ENCODE measurements at places on chromosomes 3 and 15.

- DNase-seq = no peak
Measured at GRCh38 chr3:51717446-51717845, 10.6 kb downstream of the GRM2 start.

DNA sequence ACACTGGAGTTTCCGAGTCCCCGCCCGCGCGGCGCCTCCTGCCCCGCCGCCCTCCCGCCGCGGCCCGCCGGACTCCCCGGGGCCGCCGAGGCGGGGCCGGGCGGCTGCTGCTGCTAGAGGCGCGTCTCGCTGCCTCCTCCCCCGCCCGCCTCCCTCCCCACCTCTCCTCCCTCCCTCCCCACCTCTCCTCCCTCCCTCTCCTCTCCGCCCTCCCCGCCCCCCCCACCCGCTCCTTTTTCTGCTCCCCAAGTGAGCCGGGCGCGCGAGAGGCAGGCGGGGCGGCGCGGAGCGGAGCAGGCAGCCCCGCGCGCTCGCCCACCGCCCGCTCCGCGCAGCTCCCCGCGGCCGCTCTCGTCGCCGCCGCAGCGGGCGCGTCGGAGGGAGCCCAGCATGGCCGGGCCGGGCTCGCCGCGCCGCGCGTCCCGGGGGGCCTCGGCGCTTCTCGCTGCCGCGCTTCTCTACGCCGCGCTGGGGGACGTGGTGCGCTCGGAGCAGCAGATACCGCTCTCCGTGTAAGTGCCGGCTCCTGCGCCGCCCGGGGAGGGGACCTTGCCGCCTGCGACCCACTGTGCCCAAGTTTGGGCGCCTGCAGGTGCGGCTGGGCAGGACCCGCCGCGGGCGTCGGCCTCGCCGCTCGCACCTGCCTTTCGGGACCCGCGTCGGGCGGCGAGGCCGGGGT, at the start of gene CACNA2D3:
TSS of gene CACNA2D3 (plus strand) at position 229 of the 679 bp plus-strand sequence.
- no peak for DNase-seq

DNA sequence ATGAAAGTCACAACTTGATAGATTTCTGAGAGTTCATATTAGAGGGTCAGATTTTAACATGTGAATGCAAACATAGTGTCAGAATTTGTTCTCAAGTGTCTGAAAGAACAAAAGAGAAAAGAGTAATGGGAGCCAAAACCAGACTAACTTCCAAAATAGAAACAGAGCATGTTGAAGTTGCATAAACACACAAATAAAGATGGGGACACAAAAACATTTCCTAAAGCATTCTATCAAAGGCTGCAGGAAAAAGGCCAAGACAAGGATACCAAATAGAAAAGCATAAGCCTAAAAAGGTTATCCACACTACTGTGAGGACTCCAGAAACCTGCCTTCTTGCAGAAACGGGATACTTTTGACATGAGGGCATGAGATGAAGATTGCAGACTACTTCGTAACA, 2.8 kb downstream of the FHIT start:
- no peak for DNase-seq

- peak; percentile 81 for DNase-seq
Measured at GRCh38 chr3:46998121-46998851, 18.8 kb downstream of the NBEAL2 start.

DNA sequence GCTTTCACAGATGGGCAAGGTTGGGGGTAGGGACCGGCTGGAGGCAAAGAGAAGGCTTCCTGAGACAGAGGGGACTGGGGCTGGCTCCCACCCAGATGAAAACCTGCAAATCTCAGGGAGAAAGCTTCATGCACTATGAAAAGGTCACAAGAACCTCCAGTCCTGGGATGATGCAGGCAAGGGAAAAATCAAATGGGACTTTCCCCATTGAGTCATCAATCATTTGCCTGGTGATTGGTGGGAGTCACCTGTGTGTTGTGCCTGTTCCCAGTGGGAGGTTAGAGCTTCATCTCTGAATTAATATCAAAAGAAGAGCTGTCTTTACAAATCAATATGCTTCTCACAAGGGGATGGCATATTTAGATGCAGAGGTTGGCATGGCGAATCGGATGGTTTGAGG, 49.9 kb downstream of the CACNA1D start:
- DNase-seq = no peak

- DNase-seq = no peak
Measured at GRCh38 chr3:112531358-112531781, 30.4 kb downstream of the ATG3 start.

DNA sequence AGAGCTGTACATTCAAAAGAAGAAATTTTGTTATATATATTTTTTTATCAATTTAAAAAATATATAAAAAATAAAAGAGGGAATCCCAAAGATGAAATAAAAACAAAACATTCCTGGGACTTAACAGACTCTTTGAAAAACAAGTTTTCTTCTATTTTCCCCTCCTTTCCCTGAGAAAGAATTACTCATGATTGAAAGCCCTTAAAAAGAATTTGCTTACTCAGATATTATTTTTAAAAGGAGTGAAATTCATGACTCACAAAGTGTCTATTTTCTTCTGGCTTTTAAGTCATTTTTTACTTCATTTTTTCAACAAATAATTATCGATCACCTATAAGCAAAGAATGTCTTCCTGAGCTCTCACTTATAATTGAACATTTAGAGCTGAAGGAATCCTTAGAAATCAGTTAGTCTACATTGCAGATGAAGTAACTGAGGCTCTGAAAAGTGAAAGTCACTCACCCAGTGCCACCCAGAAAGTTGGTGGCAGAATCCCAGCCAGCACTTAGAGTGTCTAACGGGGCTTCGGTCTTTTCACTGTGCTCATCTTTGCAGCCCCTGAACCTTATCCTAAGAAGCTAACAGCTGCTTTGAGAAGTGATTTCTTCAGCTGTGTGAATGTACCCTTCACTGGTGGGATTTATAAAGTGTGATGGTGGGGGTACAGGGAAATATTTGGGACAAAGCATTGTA, 42.5 kb upstream of the NUDT16 start:
- no peak for DNase-seq

DNA sequence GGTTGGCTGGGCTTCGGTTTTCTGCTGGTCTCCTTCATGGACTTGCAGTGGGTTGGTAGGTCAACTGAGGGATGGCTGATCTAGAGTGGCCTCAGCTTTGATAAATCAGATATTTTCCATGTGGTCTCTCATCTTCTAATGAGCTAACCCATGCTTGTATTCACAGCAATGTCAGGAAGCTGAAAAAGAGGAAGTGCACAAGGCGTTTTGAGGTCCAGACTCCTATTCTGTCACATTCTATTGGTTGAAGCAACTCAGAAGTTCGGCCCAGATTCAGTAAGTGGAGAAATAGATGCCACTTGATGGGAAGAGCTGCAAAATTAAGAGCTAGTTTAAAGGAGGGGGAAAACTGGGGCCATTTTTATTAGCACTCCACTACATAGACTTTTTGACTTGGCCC, 361.2 kb downstream of the DIPK2A start:
- DNase-seq = no peak

DNA sequence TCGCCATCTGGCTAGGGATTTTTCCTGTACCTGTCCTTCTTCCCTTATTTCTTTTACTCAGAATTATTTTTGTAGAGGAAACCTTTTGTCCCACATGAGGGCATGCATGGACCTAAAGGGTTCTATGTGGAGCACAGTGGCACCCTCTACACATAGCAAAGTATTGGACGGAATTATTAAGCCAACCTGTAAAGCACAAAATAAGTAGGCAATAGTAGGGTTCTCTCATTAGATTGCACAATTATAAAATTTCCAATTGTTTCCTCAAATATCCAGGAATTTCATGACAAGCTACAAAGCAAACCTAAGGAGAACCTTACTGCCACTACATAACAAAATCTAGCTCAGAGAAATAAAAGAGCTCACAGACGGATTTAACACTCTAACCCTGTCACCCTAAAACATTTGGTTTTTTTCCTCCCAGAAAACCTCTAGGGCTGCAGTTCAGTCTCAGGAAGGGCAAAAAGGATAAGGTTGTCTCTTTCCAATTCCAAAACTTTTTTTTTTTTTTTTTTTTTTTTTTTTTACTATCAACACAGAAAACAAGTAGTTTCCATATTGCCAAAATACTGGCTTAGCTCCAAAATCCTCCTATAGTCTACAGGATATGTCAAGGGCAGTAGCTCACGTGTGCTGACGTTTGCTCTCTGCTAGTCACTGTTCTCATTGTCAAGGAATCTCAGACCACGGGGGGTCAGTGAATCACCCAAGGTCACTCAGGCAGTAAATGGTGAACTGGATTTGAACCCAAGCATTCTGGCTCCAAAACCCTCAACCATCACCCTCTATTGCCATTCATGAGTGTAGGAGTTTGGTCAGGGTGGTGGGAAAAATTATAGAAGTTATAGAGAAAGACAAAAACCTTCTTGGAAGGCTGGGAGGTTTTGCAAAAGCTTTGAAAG, 52.3 kb downstream of the NCEH1 start:
- DNase-seq = no peak

- DNase-seq = no peak
Measured at GRCh38 chr3:99699841-99700240, 61.4 kb downstream of the COL8A1 start.

- no peak for DNase-seq
Measured at GRCh38 chr3:16467393-16467792, 46.1 kb downstream of the RFTN1 start.

DNA sequence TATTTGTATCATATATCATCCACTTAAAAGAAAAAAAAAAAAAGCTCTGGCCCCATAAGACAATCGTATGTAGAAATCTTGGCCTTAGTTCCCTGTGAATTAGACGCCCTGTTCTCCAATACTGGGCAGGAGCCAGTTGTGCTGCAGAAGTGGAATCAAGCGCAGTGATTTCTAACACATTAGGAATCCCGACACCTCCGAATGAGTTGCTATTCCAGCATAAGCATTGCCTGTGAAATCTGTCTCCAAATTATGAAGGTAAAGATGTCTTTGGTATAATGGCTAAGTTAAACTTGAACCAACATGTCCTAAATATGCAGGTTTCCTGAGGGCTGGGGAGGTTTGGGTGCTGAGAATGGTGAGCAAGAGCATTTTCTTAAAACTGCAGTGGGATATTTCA, 199.4 kb upstream of the ARRDC4 start:
- no peak for DNase-seq

- no peak for DNase-seq
Measured at GRCh38 chr3:106629215-106629832, 747.9 kb upstream of the CCDC54 start.

DNA sequence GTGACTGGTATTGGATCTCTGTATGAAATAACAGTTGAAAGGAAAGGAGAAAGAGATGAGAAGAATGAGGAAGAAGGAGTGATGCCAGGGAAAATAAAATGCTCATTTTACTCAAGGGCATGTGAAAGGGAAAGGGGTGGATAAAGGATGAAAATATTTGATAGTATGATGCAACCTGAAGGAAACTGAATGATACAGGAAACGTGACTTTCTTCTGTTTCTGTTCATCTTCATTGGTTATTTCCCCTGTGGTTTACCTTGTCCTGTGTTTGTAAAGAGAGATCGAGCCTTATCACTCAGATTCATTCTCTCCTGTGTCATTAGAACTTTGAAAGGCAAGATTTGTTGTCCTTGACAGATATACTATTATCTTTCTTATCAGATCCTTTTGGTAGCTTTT, 243.6 kb upstream of the SLITRK3 start:
- DNase-seq = no peak

- DNase-seq = no peak
Measured at GRCh38 chr15:58632789-58633188, 116.7 kb downstream of the ADAM10 start.

DNA sequence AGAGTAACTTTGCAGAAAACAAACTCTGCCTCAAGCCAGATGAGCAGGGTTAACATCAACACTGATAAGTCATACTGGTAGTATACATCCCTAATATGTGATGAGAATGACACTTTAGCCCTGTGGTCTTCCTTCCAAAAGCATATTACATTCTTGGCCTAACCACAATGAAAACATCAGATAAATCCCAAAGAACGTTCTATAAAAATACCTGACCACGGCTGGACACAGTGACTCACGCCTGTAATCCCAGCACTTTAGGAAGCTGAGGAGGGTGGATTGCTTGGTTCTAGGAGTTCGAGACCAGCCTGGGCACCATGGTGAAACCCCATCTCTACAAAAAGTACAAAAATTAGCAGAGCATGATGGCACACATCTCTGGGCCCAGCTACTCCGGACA, 4.7 kb downstream of the TMCC1 start:
- DNase-seq = no peak

- no peak for DNase-seq
Measured at GRCh38 chr3:195080125-195080524, 190.8 kb downstream of the XXYLT1 start.

DNA sequence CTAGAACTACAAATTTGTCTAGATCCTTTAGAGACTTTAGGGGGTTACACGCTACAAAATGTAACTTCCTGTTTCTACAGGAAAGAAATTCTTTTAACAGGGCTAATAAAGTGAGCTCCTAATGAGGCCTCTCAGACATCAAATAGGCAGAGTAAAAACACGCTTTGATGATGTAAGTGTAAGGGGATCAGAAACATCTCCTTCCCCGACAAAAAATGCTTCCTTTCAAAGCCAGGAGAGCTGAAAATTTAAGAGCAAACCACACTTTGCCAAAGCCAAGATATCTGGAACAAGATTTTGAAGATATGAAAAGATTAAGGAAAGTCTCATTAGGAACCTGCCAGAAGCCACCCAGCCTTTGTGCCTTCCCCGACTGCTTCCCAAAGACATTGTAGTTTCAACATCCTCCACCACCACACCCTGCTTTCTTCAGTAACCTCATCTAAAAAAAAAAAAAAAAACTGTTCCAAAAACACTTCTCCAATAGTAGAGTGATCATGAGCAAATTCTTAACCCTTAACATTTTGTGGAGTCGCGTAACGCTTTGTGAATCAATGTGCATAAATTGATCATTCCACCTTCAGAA, 505.0 kb upstream of the THBS1 start:
- DNase-seq = no peak

- no peak for DNase-seq
Measured at GRCh38 chr3:136186344-136186743, 9.8 kb downstream of the MSL2 start.

- no peak for DNase-seq
Measured at GRCh38 chr3:66495668-66496045, 5.2 kb downstream of the LRIG1 start.

GRCh38 chr15:80191198-80191597, 38.4 kb downstream of the FAH start:
- DNase-seq = no peak
